Renal cortex interstitium (tissue), 15 donors: ENCODE measurements at places on chromosomes 7 and 10. TPM values are rescaled to one million over a fixed set of nuclear protein-coding genes. Genes with fewer than 3 reads are reported as not detected.

- DNase-seq: no peak
These were observed 131.3 kb downstream of the FAM53B start for GRCh38 chr10:124612611-124613498.

- no peak for DNase-seq
These were observed 8.2 kb downstream of the ATE1 start for GRCh38 chr10:121919666-121920065.

The GRM3 gene
- polyA plus RNA-seq: 0.15 TPM

DNA sequence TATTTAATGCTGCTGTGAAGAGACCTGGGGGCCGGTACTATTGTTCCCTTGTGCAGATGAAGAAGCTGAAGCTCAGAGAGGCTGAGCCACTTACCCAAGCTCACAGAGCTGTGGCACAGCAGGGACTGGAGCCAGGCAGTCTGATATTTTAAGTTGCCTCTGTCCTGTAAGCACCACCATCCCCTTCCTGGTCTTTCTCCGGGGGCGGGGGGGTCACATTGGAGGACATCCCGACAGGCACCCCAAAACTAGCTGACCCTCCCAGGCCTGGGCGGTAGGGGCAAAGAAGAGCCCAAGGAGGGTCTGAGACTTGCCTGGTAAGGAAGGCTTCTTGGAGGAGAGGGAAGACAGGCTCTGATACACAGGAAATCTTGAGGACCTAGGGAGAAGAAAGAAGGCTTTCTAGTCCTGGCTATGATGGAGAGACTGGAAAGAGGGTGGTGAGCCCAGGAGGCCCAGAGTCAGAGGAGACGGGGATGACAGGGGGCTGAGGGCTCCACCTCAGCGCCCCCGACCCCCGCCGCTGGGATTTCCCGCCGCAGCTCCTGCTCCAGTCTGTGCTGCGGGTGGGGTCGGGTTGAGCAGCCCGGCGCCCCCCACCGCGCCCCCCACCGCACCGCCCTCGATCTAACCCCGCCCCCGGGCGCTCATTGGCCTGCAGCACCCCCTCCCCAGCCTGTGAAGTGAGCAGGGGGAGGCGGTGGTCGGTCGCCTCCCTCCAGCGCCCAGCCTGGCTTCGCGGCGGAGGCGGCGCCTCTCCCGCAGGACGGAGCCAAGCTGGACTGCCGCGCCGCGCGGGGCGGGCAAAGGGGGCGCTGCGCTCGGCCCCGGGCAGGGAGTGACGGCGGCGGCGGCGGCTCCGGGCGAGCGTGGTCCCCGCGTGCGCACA lies at the start of gene ADCYAP1R1:
TSS of gene ADCYAP1R1 (plus strand) at position 711 of the 889 bp plus-strand sequence. CDS start 10,957 bp downstream, outside the sequence.
- peak; percentile 55 for DNase-seq

DNA sequence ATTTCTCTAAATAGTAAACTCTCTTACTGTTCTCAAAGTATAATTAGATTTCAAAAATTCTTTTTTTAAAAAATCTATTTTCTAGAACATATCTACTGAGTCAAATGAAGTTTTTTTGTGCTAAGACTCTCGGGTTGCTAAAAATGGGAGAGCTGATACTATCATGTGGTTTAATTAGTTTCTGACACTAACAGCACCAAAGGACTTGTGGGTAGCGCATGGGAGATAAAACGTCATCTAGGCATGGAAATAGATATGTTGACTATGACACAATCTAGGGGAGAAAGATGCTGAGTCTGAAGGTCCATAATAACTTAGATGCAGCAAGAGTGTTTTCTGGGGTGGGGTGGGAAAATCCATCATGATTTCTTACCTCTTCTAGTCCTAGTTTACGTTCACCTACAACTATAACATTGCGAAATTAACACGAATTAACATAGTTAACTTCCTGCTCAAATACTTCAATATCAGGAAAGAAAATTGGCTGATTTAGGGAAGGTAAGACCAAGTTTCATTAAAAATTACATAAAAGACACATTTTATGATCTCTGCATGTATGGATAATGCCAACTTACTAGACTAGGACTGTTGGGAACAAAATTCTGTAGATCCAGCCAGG lies 14.3 kb upstream of the ARMC3 start:
- no peak for DNase-seq

The CD36 gene
- 38.2 TPM for polyA plus RNA-seq

GRCh38 chr10:44462338-44462914 lies 77.5 kb upstream of the CXCL12 start:
- DNase-seq: no peak

- DNase-seq: peak; percentile 67
These were observed 46.2 kb downstream of the GPAM start for GRCh38 chr10:112137154-112137987.

The SFRP4 gene
- polyA plus RNA-seq: 3.4 TPM

DNA sequence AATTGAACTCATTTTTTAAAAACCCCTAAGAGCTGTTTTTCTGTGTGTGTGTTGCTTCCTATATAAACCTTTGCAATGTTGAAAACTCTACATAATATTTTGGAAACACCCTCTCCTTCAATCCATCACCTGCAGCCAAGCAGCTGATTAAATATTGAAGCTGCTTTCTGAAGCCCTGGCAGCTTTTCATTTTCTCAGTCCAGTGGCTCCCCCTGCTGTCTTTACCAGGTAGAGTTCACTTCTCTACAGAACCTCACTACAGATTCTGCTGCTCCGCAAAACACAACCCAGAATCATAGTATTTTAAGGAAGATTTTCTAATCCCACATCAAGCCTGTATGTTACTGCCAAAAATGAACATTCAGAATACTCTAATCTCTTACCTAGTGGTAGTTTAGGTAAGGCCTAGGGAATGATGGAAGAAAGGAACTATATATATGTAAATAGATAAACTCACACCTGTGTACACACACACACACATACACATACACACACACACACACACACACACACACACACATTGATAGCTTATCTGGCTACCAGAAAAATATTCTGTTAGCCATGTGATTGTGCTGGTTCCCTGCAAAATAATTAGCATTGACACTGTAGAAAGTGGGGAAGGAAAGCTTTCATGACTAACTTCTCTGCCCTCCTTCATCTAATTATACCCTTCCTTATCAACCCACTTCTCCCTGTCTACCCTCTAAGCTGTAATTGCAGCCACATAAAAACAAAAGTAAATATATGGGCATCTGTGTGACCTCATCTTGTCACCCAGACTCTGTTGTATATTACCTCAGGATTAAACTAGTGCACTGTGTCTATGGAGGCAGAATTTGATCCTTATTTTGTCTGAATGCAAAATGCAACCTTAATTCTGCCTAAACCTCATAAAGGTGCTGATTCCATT lies 229.5 kb upstream of the FZD1 start:
- no peak for DNase-seq

DNA sequence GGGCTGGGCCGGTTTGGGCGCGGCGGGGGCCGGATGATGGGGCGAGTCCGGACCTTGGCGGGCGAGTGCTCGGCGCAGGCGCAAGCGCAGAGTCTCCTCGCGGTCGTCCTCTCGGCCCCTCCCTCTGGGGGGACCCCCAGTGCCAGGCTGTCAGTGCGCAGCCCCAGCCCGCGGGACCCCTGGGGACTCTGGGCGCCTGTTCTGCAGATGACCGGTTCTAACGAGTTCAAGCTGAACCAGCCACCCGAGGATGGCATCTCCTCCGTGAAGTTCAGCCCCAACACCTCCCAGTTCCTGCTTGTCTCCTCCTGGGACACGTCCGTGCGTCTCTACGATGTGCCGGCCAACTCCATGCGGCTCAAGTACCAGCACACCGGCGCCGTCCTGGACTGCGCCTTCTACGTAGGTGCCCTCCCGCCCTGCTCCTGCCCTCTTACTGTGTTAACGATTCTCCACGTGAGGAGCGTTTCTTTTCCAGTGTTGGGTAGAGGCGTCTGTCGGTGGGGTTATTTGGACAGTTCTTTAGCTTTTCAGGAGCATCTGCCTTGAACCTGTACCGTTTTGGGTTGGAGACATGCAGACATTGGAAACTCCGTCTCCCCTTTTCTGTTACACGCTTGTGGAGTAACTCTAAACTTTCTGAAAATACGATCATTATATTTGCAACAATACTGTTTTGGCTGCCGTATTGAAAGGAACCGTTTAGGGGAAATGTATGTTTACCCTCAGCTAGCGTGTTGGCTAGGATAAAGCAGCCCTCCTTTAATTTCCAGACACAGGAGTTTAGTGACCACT lies 706 bp downstream of the BUB3 start:
- DNase-seq: no peak

- no peak for DNase-seq
These were observed 2.2 kb downstream of the WNT16 start for GRCh38 chr7:121331048-121331447.

GRCh38 chr7:105531792-105532671 lies at the start of gene RINT1:
RINT1 (plus strand) TSS chr7:105532201; CDS start chr7:105532316, 115 bp downstream.
- DNase-seq: peak; percentile 85

- DNase-seq: no peak
These were observed 1.9 kb downstream of the BUB3 start for GRCh38 chr10:123156078-123156477.

- DNase-seq: no peak
These were observed 90.9 kb downstream of the UPF2 start for GRCh38 chr10:11951695-11952094.

The FAM25G gene
- polyA plus RNA-seq: not detected

DNA sequence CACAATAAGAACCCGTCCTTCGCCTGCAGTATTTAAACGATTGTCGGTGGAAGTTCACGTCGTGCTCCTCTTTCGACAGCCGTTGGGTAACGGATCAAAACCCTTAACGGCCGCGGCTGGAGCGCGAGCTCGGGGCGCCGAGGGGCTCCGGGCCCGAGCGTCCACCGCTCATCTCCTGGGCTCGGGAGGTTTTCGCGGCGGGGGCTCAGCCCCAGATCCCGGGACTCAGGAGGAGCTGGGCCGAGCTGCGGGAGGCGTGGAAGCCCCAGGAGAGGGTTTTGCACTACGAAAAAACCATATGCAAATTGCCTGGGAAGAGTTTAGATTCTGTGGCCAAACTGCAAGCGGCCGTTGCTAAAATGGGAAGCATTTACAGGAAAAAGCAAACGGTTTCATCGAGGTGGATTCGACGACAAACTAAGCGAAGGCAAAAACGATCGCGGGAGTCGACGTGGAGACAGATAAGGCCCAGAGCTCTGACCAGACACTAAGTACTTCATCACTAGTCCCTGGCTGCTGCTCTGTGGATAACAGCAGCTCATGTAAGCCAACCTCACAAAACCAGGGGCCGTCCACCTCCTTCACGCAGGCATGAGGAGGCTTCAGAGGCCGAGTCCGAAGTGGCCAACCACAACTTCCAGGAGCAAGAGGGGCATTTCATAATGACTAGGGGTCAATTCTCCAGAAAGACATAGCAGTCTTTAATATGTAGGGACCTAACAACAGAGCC lies 129.7 kb downstream of the MARCHF5 start:
- DNase-seq: no peak

The PKD2L1 gene
- polyA plus RNA-seq: 0.09 TPM
